ENCODE measurements at places on chromosomes 5 and 9. TPM values are rescaled to one million over a fixed set of nuclear protein-coding genes. Genes with fewer than 3 reads are reported as not detected.

SETD9 gene
- 6.2 TPM for total RNA-seq

ZBED3 gene
- 0.47 TPM for total RNA-seq

SEPTIN8 gene
- total RNA-seq: 42.0 TPM

GSN gene
- total RNA-seq: 842 TPM

GRIN1 gene
- total RNA-seq: not detected

BOD1 gene
- total RNA-seq: 13.8 TPM

ST8SIA4 gene
- total RNA-seq: 1.6 TPM

NSUN2 gene
- total RNA-seq: 59.5 TPM

TAS2R1 gene
- not detected for total RNA-seq

GDA gene
- 2.4 TPM for total RNA-seq

- DNase-seq: no peak
These were observed 173.0 kb upstream of the FBXL7 start for GRCh38 chr5:15326932-15327331.

DNA sequence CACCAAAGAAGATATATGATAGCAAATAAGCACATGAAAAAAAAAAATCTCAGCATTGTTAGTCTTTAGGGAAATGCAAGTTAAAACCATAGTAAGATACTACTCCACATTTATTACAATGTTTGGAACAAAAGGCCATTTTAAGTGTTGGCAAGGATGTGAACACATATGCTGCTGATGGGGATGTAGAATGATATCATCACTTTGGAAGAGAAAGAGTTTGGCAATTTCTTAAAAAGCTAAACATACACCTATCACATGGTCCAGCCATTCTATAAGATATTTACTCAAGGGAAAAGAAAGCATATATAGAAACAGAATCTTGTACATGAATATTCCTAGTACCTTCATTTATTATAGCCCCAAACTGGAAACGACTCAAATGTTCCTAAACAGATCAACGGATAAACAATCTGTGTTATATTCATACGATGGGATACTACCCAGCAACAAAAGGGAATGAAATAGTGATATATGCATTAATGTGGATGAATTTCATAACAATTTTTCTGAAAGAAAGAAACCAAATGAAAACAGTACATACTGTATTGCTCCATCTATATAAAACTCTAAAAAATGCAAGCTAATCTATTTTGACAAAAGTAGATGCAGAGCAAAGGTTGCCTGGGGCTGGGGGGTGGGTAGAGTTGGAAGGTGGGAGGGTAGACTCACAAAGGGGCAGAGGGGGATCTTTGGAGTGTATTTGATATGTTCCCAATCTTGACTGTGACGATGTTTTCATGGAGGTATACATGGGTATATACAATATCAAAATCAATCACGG is 45.7 kb upstream of the SMAD5 start:
- DNase-seq: no peak

GRCh38 chr5:159359408-159359807 is 29.1 kb upstream of the IL12B start:
- DNase-seq: no peak

DNA sequence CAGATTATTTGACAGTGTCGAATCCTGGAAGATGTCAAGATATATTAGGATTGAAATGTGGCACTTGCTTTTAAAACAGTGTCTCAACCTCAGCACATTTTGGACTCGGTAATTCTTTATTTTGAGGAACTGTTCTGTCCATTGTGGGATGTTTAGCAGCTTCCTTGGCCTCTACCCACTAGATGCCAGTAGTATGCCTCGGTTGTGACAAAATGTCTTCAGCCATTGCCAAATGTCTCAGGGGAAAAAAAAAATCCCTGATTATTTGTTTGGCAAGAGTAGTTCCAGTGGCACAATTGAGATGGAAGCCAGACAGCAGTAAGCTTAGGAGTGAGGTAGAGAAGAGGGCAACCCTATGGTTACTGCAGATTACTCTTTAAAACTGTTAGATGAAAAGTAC is 694.5 kb upstream of the RIOK2 start:
- no peak for DNase-seq

DNA sequence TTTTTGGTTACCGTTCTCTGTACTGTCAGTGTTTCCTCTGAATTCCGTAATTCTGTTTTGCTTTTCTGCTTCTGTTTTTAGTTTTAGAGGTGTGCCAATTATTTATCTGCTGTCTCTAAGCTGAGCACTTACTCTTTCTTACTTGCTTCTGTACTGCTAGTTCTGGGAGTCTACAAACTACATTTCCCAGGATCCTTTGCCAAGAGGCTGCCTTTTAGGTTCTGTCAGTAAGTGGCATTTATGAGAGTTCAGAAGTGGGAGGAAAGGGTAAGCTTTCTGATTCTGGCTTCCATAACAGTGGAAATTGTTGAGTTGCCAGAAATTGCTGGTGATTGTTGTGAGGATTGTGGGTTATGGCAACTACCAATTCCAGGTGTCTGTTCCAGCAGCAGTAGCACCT is 102.4 kb downstream of the OSTF1 start:
- DNase-seq: no peak

- DNase-seq: no peak
These were observed 34.2 kb upstream of the TGFBR1 start for GRCh38 chr9:99070681-99071080.

GRCh38 chr5:67154556-67155206 is 41.9 kb downstream of the CD180 start:
- no peak for DNase-seq

DNA sequence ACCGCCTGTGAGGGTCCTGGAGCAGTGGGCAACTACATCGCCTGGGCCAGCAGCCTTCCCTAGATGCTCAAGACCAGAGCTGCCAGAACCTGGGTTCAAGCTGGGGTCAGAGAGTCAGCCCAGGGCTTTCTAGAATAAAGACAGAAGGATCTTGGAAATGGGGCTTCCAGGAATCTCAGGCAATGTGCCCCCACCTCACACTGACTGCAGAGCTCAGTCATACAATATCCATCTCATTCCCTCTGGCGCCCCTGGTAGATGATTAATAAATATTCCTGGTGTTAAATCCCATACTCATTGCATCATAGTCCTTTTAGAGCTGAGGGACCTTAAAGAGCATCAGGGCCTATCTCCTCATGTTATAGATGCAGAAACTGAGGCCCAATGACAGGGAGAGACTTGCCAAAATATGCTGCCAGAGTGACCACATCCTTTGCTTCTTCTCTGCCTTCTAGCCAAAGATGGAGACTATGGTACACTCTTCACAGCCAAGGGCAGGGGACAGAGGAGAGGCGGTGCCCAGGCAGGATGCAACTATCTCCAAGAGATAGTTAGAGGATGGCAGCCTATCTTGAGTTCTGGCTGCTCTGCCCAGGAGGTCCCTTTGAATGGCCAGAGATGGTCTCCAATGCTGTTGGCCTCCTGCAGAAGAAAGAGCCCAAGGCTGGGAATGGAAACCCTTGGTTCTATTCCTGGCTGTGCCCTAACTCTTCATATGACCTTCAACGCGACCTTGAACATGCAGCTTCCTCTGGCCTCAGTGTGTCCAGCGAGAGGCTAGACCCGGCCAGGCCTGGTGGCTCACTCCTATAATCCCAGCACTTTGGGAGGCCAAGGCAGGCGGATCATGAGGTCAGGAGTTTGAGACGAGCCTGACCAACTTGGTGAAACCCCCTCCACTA is 36.2 kb upstream of the IL17B start:
- DNase-seq: no peak

GRCh38 chr9:107983762-107984161 is 494.2 kb upstream of the KLF4 start:
- no peak for DNase-seq

GRCh38 chr9:37300620-37301019 is 121.9 kb upstream of the GRHPR start:
- no peak for DNase-seq

DNA sequence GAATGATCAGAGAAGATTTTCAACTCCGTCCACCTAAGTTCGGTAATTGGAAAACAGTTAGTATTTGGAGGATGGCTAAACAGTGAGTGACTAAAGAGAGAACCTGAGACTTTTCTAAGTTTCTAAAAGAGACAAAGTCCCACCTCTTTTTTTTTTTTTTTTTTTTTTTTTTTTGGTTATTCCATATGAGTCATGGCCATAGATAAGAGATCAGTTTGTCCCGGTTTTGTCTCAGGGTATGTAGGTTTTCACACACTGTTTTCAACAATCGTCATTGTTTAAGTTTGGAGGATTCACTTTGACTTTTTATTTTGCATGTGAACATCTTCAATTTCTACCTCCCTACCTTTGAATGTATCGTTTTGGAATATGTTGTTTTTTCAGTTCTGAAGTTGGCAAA is 85.9 kb downstream of the NTRK2 start:
- DNase-seq: no peak

GRCh38 chr5:58224221-58224620 is 235.7 kb downstream of the PLK2 start:
- DNase-seq: no peak

GRCh38 chr5:52981507-52981906 is 7.6 kb upstream of the ITGA2 start:
- no peak for DNase-seq

- no peak for DNase-seq
These were observed 157.8 kb downstream of the RGS3 start for GRCh38 chr9:113621309-113621791.

DNA sequence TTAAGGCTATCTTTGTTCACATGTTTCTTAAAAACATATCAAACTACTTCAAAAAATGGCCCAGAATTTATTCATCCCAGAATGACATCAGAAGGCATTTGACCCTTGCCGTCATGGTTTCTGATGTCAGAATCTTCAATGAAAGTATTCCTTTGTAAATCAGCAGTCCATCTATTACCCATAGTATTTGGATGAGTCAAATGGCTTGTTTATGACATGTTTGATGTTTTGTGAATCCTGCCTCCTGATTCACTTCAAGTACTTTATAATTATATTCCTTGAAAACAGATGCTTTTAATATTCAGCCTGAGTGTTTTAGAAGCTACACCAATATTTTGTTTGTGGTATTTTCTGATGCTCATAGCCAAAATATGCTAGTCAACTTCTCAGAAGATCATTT is 200.8 kb upstream of the MEF2C start:
- no peak for DNase-seq

Data from esophagus squamous epithelium (tissue), 5 donors.